ENCODE measurements at places on chromosomes 16 and 17.

DNA sequence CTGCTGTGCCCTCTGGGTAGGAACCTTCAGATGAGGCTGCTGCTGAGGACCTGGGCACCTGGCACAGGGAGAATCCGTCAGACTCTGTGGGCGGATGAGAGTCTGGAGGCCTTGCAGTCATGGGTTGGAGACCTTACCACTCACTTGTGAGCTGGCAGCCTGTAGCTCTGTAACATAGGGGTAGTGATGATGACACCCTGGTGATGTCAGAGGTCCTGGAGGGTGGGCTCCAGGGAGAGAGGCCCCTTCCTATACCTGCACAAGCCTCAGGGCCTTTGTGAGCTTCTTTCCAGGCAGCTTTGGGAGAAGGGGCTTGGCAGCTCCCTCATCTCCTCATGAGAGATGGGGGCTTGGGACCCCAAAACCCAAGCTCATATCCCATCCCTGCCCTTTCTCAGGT lies 1.6 kb downstream of the MIEF2 start:
- DNase-seq = no peak

- DNase-seq = no peak
Observed at GRCh38 chr16:81106826-81107503, 10.8 kb upstream of the GCSH start.

- DNase-seq = no peak
Observed at GRCh38 chr17:17865035-17865434, 28.2 kb upstream of the SREBF1 start.

DNA sequence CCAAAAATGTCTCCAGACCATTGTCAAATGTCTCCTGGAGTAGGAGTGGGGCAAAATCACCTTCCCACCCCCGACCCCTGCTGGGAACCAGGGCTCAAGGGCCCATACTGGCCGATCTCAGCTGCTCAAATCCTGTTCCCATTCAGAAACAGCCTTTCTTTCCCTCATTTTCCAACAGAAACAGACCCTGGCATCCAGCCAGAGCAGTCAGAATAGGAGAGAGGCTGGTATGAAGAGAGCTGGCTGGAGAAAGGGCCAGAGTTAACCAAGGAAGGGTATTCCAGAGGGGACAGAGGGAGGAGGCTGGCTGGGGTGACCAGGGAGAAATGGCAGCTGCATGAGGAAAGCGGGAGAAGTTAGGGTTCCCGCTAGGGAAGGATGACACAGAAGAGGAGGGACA lies 199.1 kb downstream of the XYLT1 start:
- DNase-seq = peak; percentile 73

DNA sequence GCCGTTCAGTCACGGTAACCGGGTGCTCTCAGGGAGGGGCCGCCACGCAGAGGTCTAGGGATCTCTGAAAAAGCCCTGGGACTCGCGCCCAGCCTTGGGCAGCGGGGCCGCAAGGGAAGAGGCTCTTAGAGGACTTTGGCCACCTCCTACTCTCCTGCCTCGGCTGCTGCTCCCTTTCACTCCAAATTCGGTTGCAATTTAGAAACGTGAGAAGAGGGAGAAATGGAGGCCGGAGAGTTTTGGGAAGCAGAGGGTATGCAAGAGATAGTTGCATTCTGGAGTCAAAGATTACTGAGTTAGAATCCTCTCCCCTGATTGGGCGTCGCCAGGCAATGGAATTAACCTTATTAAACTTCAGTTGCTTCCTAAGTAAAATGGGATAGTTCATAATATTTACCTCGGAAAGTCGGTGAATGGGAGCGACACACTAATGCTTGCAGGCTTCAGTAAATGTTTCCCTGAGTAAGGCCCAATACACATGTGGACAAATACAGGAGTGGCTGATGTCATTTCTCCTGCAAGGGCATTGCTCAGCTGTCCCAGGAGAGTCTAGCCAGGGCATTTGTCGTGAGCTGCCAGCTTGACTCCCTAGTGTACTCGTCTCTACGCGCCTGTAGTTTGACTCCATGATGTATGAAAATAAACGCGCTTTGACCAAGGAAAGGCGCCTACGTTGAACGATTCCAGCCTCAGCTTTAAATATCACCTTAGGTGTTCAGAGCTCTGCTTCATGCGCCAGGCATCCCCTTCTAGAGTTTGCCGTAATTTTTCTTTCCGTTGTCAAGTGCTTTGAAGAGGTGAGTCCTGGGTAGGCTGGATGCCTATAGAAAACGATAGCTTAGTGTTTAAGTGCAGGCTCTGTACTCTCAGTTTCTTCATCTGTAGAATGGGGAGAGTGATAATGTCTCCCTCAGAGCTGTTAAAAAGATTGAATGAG lies 667 bp downstream of the OGFOD1 start:
- peak; percentile 32 for DNase-seq

DNA sequence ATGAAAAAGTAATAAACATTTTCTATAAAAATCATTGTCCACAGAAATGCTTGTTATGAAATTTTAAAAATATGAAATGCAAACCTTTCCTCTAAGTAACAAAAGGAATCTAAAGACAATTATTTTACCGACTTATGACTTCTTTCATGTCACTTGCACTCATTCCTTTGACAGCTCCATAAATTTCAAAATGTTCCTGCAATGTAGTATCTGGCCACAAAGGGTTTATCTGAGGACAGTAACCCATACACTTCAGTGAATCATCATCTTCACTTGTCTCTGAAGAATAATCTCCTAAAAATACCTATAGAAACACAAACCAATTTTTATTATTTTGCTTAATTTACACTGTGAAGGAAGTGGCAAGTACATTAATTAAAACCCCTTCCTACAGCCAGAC lies 25.6 kb upstream of the ABCA10 start:
- no peak for DNase-seq

GRCh38 chr17:79142375-79142774 lies 67.8 kb downstream of the ENGASE start:
- no peak for DNase-seq

- DNase-seq = no peak
Observed at GRCh38 chr16:29745853-29746345, at the start of gene C16orf54. TSS of gene C16orf54 (minus strand) at chr16:29745990. CDS start at chr16:29744951, 1,039 bp downstream.

DNA sequence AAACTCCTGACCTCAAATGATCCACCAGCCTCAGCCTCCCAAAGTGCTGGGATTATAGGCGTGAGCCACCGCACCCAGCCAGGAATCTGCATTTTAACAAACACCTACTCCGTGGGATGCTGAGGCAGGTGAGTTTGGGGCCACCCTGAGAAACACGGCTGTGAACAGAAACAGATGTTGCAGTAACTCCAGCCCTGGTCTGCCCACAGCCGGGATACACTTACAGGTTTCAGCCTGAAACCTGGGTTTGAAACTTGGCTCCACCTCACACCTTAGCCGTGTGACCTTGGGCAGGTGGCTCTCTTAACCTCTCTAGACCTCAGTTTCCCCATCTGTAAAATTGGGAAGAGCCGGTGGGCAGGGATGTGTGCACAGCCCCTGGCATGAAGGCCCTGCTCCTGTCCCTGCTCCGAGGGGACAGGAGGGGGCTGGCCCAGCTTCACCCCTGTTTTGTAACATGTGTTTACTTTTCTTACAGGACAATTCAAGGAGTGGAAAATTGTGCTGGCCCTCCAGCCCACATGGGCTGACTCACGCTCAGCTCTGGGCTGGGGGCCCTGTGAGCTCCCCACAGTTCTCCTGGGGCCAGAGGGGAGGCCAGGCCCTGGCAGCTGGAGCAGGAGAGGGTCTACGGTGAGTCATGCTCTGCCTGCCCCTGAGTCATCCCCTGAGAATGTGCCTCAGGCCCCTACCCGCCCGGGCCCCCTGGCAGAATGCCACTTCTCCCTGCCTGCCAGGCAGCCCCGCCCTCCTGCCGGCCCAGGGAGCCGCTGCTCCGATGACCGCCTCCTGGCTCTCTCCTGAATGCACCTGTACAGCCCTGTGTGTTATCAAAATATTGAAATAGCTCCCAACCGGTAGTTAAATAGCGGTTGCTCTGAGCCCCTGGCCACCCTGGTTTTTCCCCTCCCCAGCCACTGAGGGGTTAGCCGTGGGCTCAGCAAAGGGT lies 7.7 kb upstream of the PPL start:
- DNase-seq = peak; percentile 71

- DNase-seq = peak; percentile 39
Observed at GRCh38 chr16:1584926-1585484, 26.9 kb downstream of the IFT140 start.

DNA sequence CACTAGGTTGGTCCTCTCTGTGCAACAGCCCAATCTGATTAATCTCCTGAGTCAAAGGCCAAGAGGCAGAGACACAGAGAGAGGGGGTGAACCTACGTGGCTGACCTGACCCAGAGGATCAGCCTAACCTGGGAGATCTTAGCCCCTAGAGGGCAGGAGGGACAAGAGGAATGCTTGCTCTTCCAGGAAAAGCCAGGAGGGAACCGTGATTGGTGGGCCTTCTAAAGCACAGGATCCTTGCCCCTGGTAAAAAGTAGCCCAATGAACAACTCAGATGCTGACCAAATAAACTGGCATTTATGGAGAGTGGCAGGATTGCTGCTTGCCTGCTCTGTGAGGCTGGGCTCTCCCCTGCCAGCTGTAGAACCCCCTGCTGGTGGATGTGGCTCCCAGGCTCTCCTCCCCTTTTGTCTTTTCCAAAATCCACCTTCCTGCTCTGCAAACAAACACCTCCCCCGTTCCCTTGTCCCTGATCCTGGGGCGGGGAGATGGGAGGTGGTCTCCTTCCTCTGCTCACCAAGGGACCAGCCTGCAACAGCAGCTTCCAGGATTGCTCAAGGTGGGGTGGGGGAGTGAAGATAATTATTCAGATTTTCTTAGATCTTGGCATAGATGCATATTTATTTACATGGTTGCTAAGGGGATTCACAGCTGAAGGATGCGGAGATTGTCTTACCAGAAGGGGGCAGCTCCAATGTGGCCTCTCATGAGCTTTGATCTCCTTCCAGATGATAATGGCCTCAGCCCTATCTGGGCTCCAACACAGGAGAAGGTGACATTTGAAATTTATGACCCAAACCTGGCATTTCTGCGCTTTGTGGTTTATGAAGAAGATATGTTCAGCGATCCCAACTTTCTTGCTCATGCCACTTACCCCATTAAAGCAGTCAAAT lies 71.9 kb downstream of the SDR42E1 start:
- DNase-seq = no peak

DNA sequence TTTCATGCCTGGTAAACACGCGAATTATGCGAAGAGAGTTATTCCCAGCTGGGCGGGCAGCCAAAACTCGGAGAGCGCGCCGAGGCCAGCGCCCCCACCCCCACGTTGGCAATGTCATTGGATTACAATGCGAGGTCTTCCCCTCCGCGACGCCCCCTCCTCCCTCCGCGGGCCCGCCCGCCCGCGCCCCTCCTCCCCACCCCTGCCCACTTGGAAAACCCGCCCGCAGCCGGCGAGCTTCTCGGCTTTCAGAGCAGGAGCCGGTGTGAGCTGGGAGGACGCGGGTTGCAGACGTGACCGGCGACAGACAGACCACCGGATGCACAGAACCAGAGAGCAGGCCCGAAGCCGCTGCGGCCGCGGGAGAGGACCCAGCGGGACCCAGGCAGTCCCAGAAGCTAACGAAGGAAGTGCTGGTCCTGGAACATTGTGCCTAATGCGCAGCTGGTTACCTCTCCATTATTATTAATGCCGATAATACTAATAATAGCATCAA lies 4.0 kb downstream of the NOG start:
- DNase-seq = no peak

DNA sequence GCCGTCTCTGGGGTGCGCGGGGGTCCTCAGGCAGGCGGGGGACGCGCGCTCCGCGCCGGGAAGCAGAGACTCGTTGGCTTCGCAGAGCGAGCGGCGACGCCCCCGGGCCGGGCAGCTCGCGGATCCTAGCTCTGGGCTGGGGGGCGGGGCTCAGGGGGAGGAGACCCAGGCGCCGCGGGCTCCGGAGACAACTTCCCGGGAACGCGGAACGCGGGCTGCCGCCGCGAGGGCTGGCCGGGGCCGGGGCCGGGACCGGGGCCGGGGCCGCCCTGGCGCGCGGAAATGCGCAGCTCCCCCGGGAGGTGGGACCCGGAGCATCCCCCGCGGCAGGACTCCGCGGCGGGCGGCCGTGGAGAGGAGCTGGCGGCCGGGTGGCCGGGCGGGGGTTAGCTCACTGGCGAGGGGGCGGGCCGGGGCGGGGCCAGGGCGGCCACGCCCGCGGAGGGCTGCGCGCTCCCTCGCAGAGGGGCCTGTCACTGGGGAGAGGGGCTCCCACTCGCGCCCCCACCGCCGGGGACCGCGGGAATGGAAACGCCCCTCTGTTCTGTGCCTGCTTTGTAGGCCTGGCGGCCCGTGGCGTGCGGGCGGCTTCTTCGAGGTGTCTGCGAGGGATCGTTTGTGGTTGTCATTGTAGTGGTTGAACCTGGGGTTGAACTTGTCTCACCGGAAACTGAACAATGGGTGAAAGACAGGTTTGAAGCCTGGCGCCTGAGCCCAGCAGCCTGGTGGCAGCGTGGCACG lies at the start of gene GAS7:
Gene GAS7 (minus strand): TSS at position 98 of the 741 bp plus-strand sequence.
- DNase-seq = no peak

- DNase-seq = no peak
Observed at GRCh38 chr17:2929881-2930533, 133.4 kb downstream of the OR1D5 start.

GRCh38 chr16:71807905-71808592 lies 585 bp downstream of the AP1G1 start:
- peak; percentile 22 for DNase-seq

- no peak for DNase-seq
Observed at GRCh38 chr16:46961373-46962353, 11.8 kb downstream of the DNAJA2 start.

DNA sequence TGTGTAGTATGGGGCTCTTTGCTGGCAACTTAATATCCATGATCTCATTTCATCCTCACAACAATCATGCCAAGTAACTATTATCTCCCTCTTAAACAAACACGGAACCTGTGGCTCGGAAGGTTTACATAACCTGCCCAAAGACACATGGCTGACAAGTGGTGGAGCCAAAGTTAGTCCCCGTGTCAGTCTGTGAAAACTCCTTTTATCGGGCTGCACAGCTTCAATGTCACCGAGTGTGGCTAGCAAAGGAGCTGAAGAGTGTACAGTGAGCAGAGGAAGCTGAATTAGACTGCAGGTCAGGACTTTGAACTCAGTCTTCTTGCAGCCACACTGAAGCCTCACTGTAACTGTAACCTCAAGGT lies 80.3 kb downstream of the PARN start:
- peak; percentile 74 for DNase-seq

DNA sequence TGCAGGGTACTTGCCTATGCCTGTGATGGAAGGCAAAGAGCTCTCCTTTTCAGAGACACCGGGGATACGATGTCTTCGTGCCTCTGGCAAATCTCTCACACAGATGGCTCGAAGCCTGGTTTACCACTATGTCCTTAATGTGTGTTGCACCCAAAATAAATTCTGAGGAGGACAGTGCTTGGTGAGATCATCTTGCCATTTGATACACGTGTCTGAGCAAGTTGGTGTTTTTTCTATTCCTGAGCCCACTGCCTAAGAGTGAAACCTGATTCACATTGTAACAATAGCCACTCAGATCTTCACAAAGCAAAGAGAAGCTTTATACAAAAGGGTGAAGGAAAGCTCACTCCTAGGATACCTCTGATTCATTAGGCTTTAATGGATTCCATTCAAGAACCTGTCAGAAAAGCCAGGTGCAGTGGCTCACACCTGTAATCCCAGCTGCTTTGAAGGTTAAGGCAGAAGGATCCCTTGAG lies 33.1 kb upstream of the AKAP1 start:
- DNase-seq = peak; percentile 45

GRCh38 chr16:3282103-3282729 lies 1.1 kb upstream of the ZNF263 start:
- DNase-seq = peak; percentile 91

- DNase-seq = peak; percentile 28
Observed at GRCh38 chr17:29565643-29566472, 979 bp downstream of the ABHD15 start.

GRCh38 chr16:2845116-2845515 lies 12.9 kb downstream of the PRSS22 start:
- DNase-seq = no peak

All from NCI-H1092 treated with DMSO at 0.1 percent for 48 hours (cell line).